ENCODE measurements at places on chromosomes 2 and 18. TPM values are rescaled to one million over a fixed set of nuclear protein-coding genes. Genes with fewer than 3 reads are reported as not detected.

Gene ZSWIM2
- not detected for total RNA-seq

Gene CYB5A
- total RNA-seq: 140 TPM

Gene TCF23
- not detected for total RNA-seq

Gene FAM237A
- total RNA-seq: not detected

Gene IRS1
- total RNA-seq: 13.0 TPM

Gene VWA3B
- total RNA-seq: not detected

Gene TMEM198
- total RNA-seq: 1.6 TPM

Gene DOK6
- total RNA-seq: 0.06 TPM

Gene CCDC150
- 5.7 TPM for total RNA-seq

Gene FIGLA
- total RNA-seq: not detected

Gene TEKT4
- total RNA-seq: not detected

DNA sequence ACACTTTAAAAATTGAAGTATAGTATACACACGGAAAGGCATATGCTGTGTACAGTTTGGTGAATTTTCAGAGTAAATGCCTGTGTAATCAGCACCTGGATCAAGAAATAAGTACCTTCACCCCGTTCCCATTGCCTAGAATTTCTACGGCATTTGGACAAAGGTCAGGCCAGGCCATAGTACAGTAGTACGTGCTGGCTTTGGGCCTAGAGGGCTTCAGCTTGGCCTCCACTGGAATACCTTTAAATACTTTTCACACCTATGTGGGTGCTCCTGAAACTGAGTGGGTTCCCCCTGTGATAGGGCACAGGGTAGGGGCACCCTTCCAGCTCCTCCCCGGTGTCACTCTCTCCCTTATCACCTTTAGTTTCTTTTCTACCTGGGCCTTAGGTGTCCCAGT, 26.5 kb downstream of the TET3 start:
- no peak for DNase-seq

- peak; percentile 94 for DNase-seq
Measured at GRCh38 chr18:58221060-58221725, 177.2 kb downstream of the NEDD4L start.

DNA sequence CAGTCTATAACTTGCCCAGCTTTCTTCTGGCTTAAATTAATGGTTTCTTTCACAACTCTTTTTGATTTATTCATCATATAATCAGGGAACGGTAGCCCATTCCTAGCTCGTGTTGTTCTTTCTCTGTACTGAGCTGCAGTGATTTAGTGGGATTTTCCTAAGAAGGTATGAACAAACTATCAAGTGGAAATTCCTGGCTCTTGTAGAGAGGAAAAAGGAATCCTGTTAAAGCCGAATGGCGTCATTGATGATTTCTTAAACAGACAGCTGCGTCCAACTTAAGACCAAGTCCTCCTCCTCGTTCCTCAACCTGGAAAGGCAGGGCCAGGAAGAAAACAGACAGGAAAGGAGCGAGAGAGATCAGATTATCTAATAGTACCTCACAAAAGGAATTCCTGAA, 69.2 kb upstream of the CABLES1 start:
- no peak for DNase-seq

- no peak for DNase-seq
Measured at GRCh38 chr2:66428986-66429612, 5.8 kb upstream of the MEIS1 start.

DNA sequence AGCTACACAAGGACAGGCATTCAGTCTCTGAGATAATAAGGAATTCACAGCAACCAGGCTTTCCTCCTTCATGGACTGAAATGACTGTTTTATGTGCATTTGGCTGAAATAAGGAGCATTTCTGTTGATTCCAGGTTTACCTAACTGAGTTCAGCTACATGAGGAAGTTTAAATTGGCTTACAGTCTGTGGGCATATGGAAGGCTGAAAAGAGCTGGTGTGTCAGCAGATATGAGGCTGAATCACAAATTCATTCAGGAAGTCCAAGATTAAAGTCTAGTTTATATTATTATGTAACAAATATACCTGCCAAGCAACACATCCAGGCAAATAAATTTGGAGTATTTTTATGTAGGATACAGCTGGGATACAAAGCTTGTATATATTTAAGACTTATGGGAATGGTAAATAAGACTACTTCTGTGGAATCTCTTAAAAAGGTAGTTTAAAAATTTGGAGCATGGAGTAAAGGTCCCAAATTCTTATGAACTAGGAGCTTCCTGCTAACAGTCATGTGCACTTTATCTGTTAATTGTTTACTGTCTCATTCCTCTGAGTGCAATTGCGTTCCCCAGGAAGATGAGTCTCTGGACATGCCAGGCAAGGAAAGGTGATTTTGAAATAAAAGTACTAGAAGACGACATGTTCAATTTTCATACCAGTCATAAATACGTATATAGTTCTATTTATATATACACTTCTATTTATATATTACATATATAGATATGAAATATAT, 53.0 kb downstream of the ZC3H8 start:
- no peak for DNase-seq

- DNase-seq: no peak
Measured at GRCh38 chr2:96760986-96761832, 507 bp downstream of the CNNM4 start.

GRCh38 chr2:209473930-209474419, 50.1 kb downstream of the MAP2 start:
- peak; percentile 89 for DNase-seq

DNA sequence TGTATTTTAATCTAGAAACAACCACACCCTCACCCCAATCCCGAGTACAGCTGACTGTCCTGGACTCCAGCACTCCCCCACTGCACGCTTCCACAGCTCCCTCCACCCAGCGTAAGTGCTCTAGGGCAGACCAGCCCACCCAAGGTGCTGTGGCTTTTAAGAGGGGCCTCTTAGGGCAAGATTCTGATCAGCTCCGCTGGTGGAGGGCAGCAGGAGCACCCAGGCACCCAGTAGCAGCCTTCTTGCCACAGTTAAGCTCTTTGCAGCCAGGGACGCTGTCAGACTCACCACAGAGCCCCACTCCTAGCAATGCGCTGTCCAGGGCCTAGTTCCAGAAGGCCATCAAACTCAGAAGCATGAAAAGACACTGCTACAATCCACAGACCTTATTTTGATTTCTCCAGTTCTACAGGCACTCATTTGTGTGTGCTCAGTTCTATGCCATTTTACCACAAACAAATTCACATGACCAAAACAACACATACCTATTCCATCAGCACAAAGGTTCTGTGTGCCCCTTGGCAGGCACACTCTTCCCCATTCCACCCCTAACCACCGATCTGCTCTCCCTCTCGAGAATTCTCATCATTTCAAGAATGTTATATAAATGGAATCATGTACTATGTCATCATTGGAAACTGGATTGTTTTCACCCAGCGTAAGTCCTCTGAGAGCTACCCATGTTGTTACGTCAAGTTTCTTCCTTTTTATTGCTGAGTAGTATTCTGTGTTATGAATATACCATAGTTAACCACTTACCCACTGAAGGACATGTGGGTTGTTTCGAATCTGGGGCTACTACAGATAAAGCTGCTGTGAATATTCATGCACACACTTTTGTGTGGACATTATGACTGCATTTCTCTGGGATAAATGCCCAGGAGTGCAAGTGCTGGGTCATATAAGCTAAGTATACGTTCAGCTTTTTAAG, 40.4 kb downstream of the PTPN2 start:
- no peak for DNase-seq

- no peak for DNase-seq
Measured at GRCh38 chr18:52822160-52822559, 482.2 kb downstream of the DCC start.

- no peak for DNase-seq
Measured at GRCh38 chr2:1874950-1875349, 130.6 kb upstream of the PXDN start.

GRCh38 chr18:24446953-24447538, 13.4 kb upstream of the HRH4 start:
- no peak for DNase-seq

DNA sequence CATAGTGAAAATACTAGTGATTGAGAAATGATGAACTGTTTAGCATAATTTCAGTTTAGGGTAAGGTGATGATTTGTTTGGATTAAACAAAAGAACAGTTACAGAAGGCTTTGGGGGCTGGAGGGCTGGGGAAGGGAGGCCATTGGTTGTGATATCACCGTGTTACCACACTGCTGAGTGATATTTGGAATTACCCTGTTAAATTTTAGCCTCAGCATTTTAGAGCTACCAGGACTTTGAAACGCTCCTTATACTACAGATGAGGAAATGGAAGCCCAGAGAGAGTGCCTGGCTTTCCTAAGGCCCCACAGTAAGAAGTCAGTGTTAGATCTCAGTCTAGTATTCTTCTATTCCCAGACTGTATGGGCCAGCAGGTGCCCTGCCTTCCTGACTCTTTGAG, 15.6 kb downstream of the ARHGEF33 start:
- DNase-seq: no peak

- DNase-seq: no peak
Measured at GRCh38 chr2:2022941-2023586, 278.7 kb upstream of the PXDN start.

GRCh38 chr2:199257261-199258224, 200.2 kb downstream of the SATB2 start:
- no peak for DNase-seq

- DNase-seq: no peak
Measured at GRCh38 chr2:159128191-159128590, 158.3 kb downstream of the WDSUB1 start.

GRCh38 chr2:128836559-128837100, 518.0 kb upstream of the HS6ST1 start:
- no peak for DNase-seq

DNA sequence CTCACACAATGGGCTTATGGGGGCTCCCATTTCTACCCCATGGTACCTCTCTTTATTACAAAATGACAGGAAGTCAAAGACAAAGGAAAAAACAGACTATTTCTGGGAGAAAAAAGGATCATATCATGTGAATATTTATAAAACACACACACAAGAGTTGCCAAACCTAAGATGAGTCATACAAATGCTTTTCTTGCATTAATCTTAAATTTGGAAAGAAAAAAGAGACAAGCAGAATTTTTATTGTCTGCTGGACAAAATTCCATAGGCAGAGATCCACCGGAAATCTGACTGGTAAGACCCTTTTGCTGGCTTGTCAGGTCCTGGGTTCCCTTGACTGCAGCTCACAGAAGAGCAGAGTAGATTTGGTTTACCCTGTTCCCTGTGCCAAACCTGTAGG, 1732.3 kb upstream of the PIK3C3 start:
- no peak for DNase-seq

- DNase-seq: no peak
Measured at GRCh38 chr2:425947-426346, 138.1 kb upstream of the ALKAL2 start.

GRCh38 chr2:198776616-198777406, 680.9 kb downstream of the SATB2 start:
- no peak for DNase-seq

GRCh38 chr18:8051453-8051852, 484.3 kb downstream of the PTPRM start:
- DNase-seq: no peak

DNA sequence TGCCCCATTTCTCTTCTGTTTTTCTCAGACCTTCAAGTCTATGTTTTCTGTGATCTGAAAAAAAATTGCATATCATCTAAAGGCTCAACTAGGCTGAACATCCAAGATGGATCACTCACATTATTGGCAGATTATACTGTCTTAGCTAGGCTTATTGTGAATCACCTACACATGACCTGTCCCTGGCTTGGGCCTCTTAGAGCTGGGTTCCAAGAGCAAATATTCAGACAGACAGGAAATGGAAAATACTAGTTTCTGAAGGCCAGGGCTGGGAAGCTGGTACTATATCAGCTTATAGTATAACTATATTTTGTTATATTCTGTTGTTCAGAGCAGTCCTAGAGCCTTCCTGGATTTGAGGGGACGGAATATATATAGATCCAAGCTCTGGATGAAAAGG, 90.3 kb downstream of the PIK3C3 start:
- DNase-seq: no peak

DNA sequence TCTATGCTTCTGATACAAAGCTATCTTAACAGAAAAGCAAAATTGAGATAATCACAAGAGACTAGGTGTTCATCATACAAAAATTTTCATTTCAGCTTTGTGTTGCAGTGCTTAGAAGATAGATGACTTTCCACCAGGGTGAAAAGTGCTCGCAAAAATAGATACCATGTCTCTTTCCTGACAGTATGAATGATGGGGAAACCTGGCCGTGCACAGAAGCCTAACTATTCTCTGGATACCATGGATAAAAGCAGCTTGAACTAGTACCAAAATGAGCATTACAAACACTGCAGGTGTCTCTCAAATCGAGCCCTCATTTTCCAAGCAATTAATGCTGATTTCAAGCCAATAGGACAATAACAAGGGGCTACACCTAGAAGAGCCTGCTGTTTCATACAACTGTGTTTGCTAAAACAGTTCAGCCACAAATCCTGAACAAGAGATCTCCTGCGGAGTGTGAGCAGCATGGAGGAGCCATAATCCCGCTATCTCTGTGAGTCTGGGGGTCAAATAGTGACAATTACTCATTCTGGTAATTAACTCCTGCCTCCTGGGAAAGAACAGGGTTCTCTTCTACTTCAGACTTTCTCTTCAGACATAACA, 507.6 kb downstream of the PID1 start:
- DNase-seq: no peak

- DNase-seq: no peak
Measured at GRCh38 chr18:11587432-11587831, 22.0 kb upstream of the SLC35G4 start.

DNA sequence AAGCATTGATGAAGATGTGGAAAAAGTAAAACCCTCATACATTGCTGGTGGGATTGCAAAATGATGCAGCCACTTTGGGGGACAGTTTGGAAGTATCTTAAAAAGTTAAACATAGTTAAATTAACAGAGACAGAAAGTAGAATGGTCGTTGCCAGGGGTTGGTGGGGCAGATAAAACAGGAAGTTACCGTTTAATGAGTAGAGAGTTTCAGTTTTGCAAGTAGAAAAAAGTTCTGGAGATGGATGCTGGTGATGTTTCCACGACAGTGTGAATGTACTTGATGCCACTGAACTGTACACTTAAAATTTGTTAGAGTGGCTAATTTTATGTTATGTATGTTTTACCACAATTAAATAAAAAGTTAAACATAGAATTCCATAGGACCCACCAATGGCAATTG, 44.5 kb upstream of the EGR4 start:
- DNase-seq: no peak

- no peak for DNase-seq
Measured at GRCh38 chr18:55128437-55128836, 169.2 kb upstream of the CCDC68 start.

DNA sequence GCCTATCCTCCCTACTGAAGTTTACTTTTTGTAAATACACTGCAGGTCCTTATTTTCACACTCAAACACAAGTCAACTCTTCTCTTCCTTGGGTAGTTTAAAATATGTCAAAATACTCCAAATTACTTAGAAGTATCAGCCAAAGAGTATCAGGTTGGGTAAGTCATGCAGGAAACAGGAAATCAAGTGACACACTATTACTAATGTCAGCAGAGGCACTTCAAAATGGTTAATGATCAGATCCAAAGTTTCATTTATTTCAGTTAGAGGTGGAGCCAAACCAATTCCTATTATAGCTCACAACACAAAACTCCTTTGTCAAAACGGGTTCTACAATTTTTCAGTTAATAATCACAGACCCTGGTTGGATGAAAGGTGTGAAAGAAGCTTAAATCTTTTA, 54.2 kb downstream of the DLGAP1 start:
- no peak for DNase-seq

Measured in epithelial cell of proximal tubule (primary cell).